ENCODE measurements at places on chromosomes 4 and X. TPM values are rescaled to one million over a fixed set of nuclear protein-coding genes. Genes with fewer than 3 reads are reported as not detected.

- no peak for DNase-seq
These were observed 465.2 kb upstream of the IGFBP7 start for GRCh38 chr4:57575426-57575825.

- peak; percentile 90 for DNase-seq
These were observed 59.8 kb downstream of the ANK2 start for GRCh38 chr4:113109106-113109718.

GRCh38 chr4:26356081-26356501 lies 35.3 kb downstream of the RBPJ start:
- no peak for DNase-seq

Gene WDFY3
- 28.9 TPM for polyA plus RNA-seq

Gene SLC2A9
- polyA plus RNA-seq, result 28.7 TPM

GRCh38 chr4:162497564-162498167 lies 333.9 kb upstream of the FSTL5 start:
- DNase-seq, result no peak

- peak; percentile 43 for DNase-seq
These were observed 41.3 kb downstream of the LRBA start for GRCh38 chr4:150973626-150974251.

Gene PDS5A
- polyA plus RNA-seq, result 48.4 TPM

- no peak for DNase-seq
These were observed 32.9 kb upstream of the PRPS2 start for GRCh38 chrX:12758291-12758690.

All from large intestine (tissue), 12 donors.